Subcutaneous preadipocyte (primary cell): ENCODE measurements at places on chromosomes 1 and 21. TPM values are rescaled to one million over a fixed set of nuclear protein-coding genes. Genes with fewer than 3 reads are reported as not detected.

The C1orf74 gene
- 2.6 and 3.1 TPM in 2 replicates for total RNA-seq

The IVL gene
- under 0.01 TPM in 1 of 2 replicates, not detected in the other for total RNA-seq

The SEMA6C gene
- total RNA-seq, result 0.73 and 0.98 TPM in 2 replicates

The CD2 gene
- total RNA-seq, result not detected in 2 replicates

The PDE9A gene
- 4.4 and 10.0 TPM in 2 replicates for total RNA-seq

The AIM2 gene
- total RNA-seq, result 1.8 and 2.7 TPM in 2 replicates

The KCND3 gene
- under 0.01 and 0.37 TPM in 2 replicates for total RNA-seq

The TTC39A gene
- total RNA-seq, result 0.78 and 1.1 TPM in 2 replicates

The ELF3 gene
- 0.20 TPM in 1 of 2 replicates, not detected in the other for total RNA-seq
